Calu3 (cell line): ENCODE measurements at places on chromosomes 13 and 19.

GRCh38 chr19:8593931-8594330 is 16.6 kb downstream of the ADAMTS10 start:
- no peak for DNase-seq

DNA sequence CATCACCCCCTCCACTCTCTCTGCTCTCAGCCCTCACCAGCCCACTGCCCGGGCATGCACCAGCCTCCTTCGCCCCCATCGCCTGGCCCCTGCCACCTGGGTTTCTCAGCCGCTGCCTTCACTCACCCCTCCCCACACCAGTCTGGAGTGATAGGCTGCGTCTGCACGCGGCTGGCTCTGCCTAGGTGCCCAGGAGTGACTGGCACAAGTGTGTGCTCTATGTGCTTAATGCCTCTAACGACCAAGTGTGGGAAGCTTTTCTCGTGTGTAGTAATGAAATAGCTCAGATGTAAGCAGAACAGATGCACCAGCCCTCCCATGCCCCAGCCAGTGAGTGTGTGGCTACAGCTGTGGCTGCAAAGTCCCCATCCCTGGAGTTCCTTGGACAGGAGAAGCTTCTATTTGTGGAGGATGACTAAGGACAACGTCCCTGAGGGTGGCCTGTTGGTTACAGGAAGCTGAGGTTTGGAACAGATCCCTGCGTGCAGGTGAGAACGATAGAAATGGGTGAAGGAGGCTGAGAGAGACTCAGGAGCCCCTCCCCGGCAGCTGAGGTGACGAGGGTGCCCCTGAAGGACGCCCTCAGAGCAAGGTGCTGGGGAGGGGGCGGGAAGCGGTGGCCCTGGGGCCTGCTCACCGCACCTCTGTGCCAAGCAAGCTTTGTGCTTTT is 35.6 kb downstream of the ATP11A start:
- DNase-seq = no peak

GRCh38 chr19:47790398-47790814 is 11.9 kb downstream of the SELENOW start:
- DNase-seq = peak; percentile 96

DNA sequence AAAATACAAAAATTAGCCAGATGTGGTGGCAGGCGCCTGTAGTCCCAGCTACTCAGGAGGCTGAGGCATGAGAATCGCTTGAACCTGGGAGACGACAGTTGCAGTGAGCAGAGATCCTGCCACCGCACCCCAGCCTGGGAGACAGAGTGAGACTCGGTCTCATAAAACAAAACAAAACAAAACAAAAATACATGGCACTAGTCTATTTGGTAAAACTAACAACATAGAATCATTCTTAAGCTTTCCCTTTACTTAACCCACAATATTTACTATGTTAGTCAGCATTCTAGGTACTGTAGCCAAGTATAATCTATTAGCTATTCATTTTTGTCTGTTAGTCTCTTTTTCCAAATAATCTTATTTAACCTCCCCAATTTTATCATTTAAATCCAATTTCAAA is 1482.8 kb downstream of the SLITRK5 start:
- no peak for DNase-seq

DNA sequence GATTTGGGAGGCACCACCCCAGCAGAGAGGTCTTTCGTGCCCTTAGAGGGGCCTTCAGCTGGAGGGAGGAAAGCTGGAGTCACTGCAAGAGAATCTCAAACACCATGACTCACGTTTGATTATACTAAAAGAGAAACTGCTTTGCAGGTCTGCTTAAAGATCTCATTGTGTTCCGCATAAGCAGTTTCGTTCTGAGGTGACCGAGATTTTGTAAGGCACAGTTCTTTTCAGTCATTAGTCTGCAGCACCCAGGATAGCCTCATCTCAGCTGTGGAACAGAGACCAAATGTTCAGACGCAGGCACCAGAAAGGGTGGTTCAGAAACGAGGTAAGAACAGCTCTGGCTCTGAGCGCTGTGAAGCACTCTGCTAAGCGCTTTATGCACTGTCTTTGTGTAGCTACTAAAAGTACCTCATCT is 71.2 kb upstream of the GTF3A start:
- DNase-seq = no peak

DNA sequence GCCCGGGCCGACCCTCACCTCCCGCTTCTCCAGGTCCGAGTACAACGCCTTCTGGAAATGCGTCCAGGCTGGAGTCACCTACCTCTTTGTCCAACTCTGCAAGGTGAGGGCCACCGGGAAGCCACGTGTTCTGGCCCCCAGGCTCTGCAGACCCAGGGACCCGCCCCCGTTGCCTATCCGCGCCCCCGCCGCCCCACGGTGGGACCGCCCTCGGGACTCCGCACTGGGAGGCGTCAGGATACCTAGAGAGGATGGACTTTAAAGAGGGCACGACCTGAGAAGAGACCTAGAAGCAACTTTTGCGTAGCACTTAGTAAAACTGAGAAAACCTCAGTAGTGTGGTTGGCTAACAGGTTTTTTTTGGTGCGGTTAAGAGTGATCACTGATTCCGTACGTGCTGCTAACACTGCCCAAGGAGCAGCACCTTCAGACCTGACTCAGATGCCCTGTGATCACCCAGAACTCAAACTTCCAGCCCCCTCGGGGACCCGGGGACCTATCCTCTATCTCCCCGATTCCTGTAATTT is 492 bp downstream of the TMEM147 start:
- DNase-seq = peak; percentile 61

GRCh38 chr13:58397596-58398387 is 766.2 kb downstream of the PCDH17 start:
- DNase-seq = no peak

- no peak for DNase-seq
Measured at GRCh38 chr19:7912144-7912696, 2.4 kb upstream of the TGFBR3L start.

DNA sequence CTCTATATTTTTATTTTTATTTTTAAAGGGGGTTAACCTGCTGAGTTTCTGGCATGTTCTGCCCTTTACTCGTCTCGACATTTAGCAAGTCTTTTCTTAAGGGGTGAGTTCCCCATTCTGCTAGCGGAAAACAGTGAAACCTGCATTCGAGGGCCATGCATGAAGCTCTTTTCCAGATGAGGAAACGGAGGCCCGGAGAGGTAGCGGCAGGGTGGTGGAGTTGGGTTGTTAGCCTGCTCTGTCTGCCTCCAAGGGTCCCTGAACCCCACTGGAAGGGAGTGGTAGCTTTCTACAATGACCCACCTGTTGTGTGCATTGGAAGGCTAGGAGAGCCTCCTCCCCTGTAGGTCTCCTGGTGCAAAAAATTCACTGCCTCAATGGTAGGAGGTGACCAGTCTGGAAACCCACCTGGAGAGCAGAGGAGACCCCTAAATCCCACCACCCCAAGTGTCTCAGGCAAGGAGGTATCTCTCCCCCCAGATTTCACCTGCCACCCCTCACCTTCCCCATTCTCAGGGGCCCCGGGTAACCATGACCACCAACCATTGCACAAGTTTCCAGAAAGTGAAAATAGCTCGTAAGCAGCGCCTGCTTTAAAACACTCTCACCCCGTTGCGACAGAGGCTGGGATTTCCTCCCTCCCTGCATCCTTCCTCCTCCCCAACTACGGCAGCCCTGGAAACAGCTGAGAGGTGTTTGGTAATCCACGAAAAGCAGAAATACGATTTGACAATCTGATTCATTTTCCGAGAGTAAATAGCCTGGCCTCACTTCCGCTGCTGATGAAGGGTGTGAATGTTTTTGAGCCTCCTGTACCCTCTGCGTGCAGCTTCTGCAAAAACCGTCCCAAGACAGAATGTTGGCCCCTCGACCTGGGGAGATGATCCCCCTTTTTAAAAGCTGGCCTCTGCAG is 3.5 kb downstream of the KLF2 start:
- no peak for DNase-seq

- no peak for DNase-seq
Measured at GRCh38 chr13:63024458-63024857, 1608.8 kb upstream of the PCDH20 start.

- DNase-seq = no peak
Measured at GRCh38 chr13:103200118-103200885, 134.1 kb upstream of the SLC10A2 start.

DNA sequence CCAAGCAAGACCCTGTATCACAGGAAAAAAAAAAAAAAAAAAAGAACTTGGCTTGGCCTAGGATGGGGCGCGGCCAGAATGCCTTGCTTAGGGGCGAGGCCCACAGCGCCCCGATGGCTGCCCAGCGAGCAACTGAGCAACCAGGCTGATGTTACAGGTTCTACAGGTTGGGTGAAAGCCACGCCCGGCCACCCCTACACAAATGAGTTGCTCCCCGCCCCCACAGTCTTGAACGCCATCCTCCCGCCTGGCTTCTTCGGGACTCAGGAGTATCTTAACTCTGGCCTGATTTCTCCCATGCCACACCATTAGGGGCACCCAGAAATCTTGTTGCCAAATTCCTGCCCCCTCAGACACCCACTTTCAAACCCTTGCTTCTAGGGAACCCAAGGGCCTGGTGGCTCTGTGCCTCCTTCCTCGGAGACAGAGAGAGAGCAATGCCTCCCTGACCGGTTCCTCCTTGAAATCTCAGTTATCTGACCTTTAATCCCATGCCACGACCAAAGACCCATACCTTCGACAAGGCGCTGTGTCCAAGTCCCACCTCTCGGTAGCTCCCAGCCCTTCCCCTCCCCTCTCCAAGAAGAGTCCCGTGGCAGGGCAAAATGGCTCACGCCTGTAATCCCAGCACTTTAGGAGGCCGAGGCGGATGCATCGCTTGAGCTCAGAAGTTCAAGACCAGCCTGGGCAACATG is 1.1 kb upstream of the CBLC start:
- DNase-seq = peak; percentile 98

DNA sequence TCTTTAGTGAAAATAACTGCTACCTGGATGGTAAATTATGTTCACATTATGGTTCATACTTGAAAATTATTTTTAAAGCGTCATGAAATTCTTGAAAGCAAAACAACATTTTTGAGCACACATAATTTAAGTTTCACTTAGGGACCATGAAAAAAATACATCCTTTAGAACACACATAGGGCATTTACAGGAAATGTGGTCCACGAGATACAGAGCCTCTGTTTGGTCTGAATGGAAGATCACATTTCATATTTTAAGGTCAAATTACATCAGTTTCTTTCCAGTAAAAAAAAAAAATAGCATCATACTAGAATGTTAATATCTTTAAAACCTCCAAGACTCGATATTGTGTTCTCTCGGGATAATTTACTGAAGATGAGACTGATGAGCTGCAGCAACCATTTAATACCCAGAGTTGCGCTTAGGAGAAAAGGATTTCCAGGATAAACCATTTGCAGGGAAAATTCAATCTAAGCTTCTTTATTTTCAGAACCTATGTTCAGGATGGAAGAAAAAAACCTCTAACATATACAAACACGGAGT is 720.7 kb downstream of the DIAPH3 start:
- no peak for DNase-seq

GRCh38 chr13:27973291-27973690 is 4.2 kb upstream of the CDX2 start:
- DNase-seq = no peak

DNA sequence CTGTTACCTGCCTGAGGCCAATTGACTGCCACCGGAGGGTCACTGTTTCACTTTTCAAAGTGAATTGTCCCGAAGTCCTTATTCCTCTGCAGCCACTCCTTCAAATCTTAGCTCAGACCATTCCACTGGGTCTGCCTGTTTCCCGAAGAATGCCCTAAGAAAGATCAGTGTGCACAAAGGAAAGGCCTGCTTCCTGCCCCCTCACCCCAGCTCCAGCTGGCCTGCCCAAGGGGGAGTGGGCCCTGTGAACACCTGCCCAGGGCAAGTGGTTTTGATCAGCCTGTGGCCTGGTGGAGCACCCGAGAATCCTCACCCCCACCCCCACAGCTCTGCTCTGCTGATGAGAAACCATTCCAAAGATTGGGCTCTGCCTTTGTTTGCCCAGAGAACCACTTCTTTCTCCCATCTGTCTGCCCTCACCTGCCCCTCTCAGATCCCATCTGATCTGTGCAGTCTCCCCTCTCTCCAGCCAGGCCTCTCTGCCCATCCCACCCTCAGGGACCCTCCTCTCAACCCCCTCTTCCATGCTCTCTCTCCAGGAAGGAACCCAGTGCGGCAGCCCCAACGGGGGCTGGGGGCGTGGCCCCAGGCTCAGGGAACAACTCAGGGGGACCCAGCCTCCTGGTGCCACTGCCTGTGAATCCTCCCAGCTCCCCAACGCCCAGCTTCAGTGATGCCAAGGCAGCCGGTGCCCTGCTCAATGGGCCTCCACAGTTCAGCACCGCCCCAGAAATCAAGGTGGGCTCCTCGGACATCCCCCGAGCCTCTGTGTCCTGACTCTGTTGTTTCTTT is 10.3 kb downstream of the LENG1 start:
- no peak for DNase-seq

- DNase-seq = no peak
Measured at GRCh38 chr19:19615086-19615485, 3.4 kb downstream of the PBX4 start.

GRCh38 chr19:23525276-23525852 is 130.1 kb upstream of the ZNF91 start:
- DNase-seq = no peak

DNA sequence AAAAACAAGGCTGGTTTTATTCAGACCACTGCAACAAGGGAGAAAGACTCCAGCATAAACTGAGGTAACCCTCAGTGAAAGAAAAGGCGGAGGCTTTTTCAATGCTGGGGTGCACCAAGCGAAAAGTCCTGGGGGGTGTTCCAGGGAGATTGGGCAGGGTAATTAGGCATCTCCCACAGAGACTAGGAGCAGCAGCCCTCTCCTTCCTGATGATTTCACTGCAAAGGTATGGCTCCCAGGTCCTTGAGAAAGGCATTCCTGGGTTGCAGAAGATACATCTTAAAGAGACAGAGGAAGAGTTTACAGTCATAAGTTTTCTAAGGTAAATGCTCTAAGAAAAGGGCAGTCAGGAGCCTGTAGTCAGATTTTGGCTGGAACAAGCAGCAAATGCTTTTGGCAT is 412.0 kb downstream of the FOXO1 start:
- no peak for DNase-seq

DNA sequence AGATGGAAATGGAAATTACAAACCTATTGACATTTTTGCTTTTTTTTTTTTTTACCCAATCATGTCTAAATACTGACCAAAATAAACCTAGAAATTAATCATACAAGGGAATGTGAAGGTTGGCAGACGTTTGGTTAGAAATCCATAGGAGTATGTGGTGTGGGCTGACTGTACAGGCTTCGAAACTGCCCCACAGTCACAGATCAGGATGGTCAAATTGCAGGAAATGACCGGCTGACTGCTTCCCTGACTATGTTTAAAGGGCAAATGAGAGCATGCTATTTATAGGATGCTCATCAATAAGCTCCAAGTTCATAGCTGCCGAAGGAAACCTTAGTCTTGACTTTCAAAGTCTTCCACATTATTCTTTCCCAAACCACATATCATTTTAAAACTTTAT is 118.4 kb downstream of the COG6 start:
- no peak for DNase-seq
